ENCODE measurements at places on chromosomes 2 and 18.

GRCh38 chr2:135586148-135586547 is 54.9 kb downstream of the R3HDM1 start:
- DNase-seq: peak; percentile 1

- DNase-seq: no peak
Measured at GRCh38 chr2:109415581-109416013, 198.2 kb downstream of the SEPTIN10 start.

DNA sequence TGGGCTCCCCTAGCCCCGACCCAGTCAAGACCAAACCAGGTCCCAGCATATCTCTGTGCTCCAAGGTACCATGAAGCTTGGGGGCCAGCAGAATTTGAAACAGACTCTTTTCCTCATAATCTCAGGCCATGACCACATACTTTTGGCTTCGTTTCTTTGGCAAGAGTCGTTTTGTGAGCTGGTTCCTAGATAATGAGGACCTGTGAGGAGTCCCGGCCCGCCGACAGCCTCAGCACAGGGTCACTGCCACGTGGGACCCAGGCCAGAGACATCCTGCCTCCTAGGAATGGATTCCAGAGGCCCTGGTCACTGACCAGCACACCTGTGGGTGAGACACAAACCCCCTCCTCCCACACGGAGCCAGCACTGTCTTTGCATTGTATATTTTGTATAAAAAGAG is 73.5 kb downstream of the VAPA start:
- DNase-seq: no peak

DNA sequence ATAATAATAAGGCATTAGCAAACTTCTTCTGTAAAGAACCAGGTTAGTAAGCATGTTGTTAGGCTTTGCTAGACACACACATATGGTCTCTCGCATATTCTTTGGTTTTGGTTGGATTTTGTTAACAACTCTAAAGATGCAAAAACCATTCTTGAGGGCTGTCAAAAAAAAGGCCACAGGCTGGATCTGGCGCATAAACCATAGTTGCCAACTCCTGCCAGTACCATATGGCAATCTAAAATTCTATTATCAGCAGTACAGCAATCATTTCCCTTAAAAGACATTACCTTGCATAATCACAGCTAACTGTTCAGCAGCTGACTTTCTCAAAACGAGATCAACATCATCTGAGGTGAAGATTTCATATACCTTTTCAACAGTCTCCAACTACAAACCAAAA is 63.5 kb downstream of the RTTN start:
- no peak for DNase-seq

DNA sequence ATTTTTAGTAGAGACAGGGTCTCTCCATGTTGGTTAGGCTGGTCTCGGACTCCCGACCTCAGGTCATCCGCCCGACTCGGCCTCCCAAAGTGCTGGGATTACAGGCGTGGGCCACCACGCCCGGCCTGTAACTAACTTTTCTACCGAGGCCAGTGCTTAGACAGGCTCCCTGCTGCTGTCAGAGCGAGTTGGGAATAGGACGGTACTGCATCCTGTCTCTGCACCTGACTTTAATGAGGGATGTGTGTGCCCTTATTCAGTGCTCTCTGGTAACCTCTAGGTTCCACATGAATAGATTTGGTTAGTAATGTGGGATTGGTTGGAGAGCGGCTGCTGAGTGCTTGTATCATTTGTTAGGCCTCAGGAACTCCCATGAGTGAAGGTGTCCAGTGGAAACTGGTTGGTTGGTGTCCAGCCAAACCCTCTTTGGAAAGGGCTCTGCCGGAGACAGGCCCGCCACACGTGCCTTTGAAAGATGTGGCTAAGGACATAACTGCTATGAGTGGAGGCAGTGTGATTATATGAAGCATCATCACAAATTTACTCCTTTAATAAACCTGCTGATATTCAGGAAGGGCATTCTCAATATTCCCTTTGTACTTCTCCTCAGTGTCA is 36.6 kb downstream of the MYOM1 start:
- no peak for DNase-seq

- DNase-seq: no peak
Measured at GRCh38 chr2:136347981-136348380, 230.0 kb upstream of the CXCR4 start.

DNA sequence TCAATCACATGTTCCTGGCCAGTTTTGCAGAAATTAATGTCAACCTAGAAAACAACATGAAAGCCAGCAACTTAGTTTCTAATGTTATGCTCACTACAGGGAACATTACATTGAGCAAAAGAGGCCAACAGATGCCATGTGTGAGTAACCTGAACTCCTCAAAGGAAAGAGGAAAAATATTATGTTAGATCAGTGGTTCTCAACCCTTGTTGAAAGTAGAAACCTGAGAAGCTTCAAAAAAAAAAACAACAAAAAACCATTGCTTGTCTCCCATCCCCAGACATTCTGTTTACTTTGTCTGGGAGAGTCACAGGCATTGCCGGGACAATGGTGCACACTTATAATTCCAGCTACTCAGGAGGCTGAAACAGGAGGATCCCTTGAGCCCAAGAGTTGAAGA is 57.7 kb downstream of the METTL4 start:
- DNase-seq: peak; percentile 6

GRCh38 chr2:80454628-80455027 is 150.1 kb upstream of the LRRTM1 start:
- no peak for DNase-seq

DNA sequence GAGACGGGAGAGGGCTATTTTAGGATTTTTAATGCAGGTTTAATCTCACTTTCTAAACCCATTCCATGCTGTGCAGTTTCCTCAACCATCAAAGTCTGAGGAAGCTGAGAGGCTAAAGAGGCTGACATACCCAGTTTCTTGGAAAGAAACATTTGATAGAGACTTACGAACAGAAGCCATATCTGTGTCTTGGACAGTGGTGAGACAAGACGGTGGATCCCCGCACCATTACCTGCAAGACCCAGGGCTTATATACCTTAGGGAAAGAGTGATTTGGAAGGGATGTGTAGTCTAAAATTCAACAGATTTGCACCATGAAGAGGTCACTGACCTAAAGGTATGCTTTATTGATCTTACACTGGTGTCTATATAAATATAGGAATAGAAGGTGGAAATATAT is 13.5 kb downstream of the EEF1B2 start:
- no peak for DNase-seq

DNA sequence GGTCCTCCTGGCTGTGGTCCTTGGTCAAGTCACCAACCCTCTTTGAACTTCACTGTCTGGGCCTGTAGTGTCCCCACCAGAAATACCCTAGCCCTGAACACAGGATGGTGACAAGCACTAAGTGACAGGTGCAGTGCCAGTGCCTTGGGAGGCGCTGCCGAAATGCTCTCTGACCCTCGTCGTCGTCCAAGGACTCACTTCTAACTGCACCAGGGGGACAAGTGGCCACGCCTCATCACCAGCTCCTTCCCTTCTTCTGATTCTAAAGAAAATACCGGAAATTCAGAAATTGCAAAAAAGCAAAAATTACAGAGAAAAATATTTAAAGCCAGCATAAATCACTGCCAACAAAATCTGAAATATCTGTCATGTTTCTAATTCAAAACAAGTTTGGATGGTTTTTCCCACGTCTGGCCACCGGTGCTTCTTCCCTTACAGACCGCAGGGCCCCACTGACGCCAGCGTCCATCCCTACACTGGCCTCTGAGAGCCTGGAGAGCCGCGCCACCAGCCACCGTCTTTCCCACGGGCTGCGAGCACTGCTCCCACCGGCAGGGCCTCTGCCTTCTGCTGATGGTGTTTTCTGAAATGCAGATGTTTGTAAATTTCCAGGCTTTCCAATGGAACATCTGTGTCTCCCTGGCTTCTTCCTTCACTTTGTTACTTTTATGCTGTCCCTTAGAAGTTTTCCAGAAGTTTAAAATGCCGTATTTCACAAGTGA is 37.4 kb upstream of the GPC1 start:
- DNase-seq: peak; percentile 42

- no peak for DNase-seq
Measured at GRCh38 chr2:97931118-97931857, 64.5 kb downstream of the TMEM131 start.

DNA sequence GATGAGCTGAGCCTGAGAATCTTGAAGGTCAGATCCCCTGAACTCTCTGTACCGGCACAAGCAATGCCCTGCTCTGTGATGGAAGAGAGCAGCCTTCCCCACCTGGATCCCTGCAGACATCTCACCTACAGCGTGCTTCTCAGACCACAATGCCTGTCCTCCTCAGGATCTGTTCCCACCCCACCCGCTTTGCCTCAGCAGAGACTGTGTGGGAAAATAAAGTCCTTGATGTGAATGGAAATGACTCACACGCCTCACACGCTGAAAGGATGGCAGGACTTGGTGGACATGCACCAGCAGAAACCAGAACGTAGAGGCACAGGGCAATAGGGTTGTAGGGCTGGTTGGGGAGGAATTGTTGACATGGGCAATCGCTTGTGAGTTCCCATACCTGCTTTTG is 117.9 kb upstream of the POU3F3 start:
- DNase-seq: no peak

DNA sequence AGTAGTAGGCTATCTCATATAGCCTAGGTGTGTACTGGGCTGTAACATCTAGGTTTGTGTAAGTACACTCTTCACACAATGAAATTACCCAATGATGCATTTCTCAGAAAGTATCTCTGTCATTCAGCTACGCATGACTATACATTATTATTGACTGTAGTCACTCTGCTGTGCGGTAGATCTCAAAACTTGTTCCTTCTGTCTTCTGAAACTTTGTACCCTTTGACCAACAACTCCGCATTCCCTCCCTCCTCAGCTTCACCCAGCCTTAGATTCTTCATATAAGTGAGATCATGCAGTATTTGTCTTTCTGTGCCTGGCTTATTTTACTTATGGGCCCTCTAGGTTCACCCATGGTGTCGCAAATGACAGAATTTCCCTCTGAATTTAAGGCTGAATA is 49.0 kb downstream of the TAF1B start:
- DNase-seq: no peak

GRCh38 chr2:233690444-233690843 is 2.2 kb upstream of the UGT1A6 start:
- DNase-seq: no peak

DNA sequence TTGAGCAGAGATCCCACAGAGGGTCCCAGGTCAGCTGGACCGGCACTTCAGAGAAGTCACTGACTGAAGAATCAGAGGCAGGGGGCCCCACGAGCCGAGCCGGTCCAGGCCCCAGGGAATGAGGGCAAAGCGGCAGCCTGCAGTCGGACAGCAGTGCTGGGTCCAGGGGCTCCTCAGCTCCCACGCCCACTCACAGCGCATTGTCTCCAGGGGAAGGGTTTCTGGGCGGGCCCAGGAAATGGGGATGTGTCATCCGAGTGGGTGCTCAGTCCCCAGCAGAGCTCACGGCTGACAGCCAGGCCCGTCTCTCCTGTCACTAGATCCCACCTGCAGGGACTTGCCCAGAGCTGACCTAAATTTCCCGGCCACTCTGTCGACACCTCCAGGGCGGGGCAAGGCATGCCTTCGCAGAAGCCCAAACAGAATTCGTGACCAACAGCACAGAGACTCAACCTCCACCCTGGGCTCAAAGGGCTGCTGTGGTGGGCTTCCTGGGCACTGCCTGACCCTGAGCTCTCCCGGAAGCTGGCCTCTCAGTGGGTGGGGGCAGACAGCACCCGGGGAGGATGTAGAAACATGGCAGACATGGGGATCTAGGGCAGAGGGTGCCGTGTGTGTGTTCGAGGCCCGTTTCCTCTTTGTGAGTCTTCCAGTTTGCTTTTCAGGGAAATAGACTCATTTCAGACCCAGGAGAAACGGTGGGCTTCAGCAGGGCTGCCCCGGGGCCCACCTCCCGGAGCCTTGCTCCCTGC is 42.1 kb upstream of the TAF1B start:
- peak; percentile 46 for DNase-seq

GRCh38 chr18:54787121-54787520 is 41.2 kb upstream of the RAB27B start:
- DNase-seq: no peak

GRCh38 chr2:145033438-145033837 is 513.5 kb upstream of the ZEB2 start:
- DNase-seq: no peak

GRCh38 chr2:61632276-61633169 is 94.4 kb upstream of the XPO1 start:
- DNase-seq: peak; percentile 29

GRCh38 chr18:25349926-25350487 is 2.0 kb downstream of the ZNF521 start:
- peak; percentile 31 for DNase-seq

GRCh38 chr18:61199171-61199848 is 133.9 kb upstream of the CDH20 start:
- DNase-seq: peak; percentile 88

DNA sequence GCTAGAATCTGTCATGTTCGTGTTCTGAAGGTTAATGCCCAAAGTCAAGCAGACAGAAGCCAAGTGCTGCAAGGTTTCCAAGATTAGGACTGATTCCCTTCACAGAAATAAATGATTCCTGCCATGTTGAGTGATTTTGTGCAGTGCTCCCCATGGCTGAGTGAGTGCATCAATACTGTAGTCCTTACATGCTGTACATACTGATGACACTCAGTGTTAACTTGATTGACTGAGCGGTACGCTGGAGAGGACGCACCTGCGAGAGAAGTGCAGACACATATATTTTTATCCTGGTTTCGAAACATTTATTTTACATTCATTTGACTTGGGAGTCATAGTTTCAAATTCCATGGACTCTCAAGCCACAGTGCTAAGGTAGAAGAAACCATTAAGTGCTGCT is 92.0 kb downstream of the ASXL3 start:
- DNase-seq: no peak

GRCh38 chr2:75607400-75607798 is 39.2 kb upstream of the MRPL19 start:
- DNase-seq: no peak

DNA sequence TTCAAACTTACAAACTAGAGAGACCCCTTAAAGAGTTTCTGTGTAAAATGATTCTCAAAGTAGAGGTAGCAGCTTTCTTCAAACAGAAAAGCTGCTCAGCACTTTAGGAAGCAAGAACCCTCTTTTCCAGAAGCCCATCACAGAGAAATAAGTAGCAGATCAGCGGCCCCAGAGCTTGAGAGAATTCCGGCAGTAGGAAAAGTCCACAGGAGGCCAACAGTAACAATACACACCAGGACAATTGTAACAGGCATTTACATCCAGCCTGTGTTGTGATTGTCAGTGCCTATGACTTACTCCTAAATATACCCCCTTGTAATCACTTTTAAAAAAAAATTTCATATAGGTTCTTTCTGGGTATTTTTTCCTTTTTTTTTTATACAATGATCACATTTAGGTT is 161.4 kb upstream of the ACVR2A start:
- no peak for DNase-seq

All from fibroblast of skin of scalp (primary cell).